ENCODE measurements at places on chromosomes 12 and 14.
A peak's percentile ranks its signal among the peaks of the same experiment; 100 is the strongest.

DNA sequence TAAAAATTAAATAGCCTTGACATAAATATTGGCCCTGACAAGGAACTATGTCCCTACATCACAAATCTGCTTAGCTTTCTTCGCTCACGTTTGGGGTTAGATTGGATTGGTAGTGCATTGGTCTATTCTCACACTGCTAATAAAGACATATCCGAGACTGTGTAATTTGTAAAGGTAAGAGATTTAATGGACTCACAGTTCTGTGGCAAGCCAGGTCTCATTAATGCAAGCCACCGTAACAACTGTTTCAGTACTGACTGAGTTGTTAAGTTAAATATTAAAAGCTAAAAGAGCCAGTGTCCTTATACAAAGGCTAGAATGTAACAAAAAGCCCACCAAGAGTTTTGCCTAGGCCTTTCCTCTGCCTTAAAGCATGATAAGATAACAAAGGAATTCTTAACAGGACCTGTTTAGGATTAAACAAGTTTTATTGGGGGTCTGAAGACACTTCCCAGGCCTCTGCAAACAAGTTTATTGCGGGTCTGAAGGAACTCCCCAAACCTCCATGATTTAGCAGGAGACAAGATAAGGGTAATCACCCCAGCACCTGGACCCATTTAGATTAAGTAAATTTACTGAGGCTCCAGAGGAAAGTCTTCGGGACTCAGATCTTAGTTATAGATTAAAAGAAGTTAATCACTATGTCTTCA, 88.2 kb upstream of the PTGDR start:
- DNase-seq, result no peak

DNA sequence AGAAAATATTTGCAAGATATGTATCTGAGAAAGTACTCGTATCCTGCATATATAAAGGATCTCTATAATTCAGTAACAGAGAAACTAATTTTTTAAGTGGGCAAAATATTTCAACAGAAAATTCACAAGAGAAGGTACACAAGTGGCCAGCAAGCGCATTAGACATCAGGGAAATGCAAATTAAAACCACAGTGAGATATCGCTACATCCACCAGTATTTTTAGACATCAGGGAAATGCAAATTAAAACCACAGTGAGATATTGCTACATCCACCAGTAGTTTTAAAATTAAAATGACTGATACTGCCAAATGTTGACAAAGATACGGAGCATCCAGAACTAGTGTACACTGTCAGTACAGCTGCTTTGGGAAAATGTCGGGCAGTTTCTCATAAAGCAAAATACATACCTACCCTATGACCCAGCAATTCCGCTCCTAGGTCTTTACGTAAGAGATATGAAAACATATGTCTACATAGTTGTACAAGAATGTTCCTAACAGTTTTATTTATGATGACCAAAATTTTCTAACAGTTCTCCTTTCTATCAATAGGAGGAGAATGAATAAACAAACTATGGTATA, 2.8 kb upstream of the KCNK13 start:
- no peak for DNase-seq

DNA sequence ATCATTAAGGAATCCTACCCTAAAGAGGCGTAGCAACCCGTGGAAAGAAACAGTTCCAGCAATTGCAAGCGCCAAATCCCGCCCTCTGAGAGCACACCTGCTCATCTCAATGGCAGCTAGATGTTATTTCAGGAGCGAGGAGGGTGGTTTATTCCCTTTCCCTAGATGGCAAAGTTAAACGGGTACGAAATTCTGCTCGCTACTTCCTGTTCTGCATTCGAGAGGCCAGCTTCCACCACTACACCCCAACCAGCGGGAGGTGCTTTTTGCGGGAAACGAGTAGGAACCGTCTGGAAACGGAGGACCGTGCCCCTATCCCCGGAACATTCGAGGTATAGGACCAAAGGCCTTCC, 536 bp downstream of the VPS29 start:
- DNase-seq, result no peak

GRCh38 chr12:7369274-7369729, 65.4 kb downstream of the ACSM4 start:
- no peak for DNase-seq

DNA sequence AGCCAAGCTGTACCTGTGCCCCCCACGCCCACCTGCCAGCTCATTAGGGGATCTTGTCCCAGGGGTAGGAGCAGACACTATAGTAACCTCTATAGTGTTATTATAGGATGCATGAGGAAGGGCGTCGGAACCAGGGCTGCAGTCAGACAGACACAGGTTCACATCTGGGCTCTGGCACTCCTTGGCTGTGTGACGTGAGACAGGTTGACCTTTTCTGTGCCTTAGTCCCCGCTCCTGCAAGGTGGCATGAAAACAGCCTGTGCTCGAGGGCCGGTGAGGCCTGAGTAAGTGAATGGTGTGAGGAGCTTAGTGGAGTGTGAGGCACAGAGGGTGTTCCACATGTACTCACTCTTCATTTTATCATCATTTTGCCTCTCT, 19.0 kb downstream of the ASB2 start:
- DNase-seq, result no peak

- DNase-seq, result no peak
These were observed 32.3 kb downstream of the CDKN1B start for GRCh38 chr12:12749433-12749832.

- DNase-seq, result no peak
These were observed 4.4 kb downstream of the RIMKLB start for GRCh38 chr12:8702159-8702558.

GRCh38 chr12:97404093-97404492, 58.5 kb upstream of the RMST start:
- no peak for DNase-seq

DNA sequence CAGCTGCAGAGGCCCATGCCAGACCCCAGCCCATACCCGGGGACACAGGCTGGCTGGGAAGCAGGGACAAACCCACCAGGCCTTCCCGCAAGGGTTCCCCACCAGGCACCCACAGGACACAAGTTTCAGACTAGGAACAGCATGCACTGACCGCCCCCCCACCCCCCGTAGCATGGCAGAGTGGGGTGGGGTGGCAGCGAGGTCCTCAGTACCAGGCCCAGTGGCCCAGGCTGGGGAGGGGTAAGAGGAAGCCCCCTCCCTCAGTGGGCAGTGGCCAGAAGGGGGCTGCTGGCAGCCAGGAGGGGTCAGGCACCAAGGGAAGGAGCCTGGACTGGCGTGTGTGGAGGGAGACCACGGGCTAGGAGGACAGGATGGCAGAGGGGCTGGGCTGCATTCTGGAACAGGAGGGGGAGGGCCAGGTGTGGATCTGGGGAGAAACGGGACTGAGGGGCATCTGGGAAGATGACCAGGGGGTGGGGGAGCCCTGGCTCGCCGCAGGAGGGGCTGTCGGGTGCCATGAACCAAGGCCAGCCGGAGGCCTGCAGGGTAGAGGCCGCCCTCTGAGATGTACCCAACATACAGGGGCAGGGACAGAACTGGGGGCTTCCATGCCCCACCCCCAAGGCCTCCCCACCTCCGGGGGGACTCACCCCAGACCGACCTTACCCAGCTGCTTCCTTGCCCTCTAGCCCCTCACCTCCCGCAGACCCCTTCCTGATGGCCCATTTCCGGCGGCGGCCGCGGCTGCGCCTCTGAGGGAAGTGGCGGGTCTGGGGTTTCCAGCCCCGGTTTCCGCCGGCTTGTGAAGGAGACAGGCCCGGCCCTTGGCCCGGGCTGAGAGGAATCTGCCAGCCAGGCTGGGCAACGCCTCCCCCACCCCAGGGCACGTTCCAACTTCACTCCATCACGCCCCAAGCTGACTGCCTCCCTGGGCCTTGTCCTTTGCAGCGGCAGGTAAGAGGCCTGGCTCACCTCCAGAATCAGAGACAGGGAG, 5.6 kb upstream of the JAG2 start:
- DNase-seq, result no peak

DNA sequence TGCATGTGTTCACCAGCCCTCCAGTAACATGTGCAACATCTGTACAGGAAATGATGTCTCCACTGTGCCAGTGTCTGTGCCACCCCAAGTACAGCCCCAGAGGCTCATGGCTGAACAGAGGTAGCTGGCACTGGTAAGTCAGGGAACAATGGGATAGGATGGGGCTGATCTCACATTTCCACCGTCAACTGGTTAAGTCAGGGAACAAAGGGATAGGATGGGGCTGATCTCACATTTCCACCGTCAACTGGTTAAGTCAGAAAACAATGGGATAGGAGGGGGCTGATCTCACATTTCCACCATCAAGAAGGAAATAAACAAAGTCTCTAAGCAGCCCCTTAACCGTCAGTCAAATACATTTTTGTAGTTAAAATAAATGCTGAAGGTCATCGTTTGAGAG, 246.6 kb downstream of the TMEM132D start:
- DNase-seq, result peak; percentile 16
